Stimulated activated CD4-positive, alpha-beta T cell treated with anti-CD3 and anti-CD28 coated beads, Interleukin-12 subunit alpha, Interleukin-12 subunit beta, amount 100 ng/mL, for 24 hours (primary cell): ENCODE measurements at places on chromosomes 3 and 15.

- no peak for DNase-seq
These were observed 111.8 kb downstream of the GABRB3 start for GRCh38 chr15:26661107-26661506.

GRCh38 chr3:177249203-177249602, 51.9 kb upstream of the TBL1XR1 start:
- no peak for DNase-seq

- DNase-seq: no peak
These were observed 34.6 kb upstream of the DPH6 start for GRCh38 chr15:35580606-35581005.

DNA sequence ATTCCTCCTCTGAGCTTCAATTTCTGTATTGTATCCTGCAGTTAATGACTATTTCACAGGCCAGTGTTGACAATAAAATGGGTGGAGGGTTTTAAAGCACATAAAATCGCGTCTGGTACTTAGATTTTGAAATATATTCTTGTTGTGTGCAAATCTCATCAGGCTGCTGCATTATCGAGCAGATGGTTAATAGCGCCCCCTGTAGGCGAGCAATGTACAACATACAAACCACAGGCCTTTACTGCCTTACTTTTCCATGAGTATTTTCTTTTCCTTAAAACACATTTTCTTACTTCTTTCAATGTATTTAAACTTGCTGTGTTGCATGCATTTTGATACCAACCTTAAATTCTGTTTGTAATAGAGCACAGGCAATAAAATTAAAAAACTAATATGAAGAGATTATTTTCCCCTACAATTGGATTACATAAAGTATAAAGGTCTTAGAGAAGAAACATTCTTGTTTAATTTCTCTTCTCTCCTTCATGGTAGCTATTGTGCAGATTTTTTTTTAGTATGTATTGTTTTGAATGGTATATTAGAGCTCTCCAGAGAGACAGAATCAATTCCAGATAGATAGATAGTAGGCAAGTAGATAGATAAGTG, 608.4 kb downstream of the CADM2 start:
- no peak for DNase-seq

DNA sequence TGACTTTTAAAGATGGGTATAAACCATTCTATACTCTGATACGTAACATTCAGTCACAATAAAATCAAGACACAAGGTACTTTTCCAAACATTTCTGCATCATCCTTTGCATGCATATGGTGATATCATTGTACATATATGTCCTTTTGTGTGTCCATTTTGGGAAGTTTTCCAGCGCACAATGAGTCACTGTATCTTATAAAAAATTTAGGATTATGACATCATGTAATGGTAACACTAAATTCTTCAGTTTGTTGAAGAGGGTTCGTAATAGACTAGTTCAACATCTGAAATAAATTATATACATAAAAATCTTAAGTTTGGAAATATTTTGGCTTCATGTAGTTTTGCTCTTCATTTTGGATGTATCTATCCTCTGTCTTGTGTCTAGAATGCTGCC, 480.9 kb downstream of the ROBO1 start:
- DNase-seq: no peak

DNA sequence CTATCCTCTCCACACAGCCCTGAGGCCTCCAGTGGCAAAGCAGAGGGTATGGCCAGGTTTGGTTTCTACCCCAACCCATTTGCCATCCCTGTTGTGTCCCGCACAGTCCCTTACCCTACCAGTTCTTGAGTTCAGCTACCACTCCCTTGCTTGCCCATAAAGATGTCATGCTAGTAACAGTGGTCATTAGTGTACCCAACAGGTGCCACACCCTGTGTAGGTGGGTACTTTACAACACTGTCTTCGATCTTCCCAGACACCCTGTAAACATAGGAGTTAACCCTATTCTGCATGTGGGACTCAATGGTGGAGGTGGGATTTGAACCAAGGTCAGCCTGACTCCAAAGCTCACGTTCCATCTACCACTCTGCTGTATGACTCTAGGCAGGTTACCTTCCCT, 23.2 kb downstream of the LINGO1 start:
- DNase-seq: no peak

GRCh38 chr3:50657407-50657806, 17.3 kb upstream of the DOCK3 start:
- DNase-seq: no peak

DNA sequence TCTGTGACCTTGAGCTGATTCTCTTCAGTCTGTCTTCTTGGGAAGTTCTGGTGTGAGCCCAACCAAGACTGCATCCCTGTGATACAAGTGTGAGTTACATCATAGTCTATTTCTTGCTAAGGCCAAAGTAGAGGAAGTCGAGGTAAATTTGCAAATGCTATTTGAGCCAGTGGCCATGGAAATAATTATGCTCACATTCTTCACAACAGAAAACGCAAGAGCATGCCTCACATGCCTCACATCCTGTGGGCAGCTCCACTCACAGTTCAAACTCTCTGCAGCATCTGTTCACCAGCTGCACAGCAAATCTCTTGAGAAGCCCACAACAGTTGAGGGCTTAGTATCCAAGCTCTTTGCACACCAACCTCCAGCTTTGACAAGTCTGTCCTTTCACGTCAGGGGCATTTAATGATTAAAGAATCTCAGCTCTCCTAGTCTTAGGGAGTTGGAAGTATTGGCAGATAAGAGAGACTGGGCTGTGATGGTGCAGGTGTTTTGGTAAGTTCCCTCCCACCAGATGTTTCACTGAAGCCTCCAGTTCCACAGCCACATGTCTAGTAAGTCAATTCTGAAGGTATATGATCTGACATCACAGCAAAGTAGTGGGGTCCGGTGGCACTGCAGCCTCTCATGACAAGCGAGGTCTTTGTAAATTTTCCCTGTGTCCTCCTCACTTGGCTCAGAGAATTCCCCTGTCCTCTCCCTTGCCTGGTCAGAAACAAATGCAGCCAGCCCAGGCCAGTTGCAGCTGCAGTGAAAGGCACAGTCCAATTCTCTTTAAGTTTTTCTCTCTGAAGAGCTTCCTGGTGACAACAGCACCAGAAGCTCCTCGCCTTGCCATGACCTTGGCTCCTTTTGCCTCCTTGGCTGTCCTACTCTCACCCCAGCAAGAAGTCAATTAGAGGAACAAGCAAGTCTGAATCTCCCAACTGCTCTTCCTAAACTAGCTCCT, 166.1 kb downstream of the SSR3 start:
- DNase-seq: no peak

GRCh38 chr3:42190701-42191442, 75.1 kb downstream of the CCK start:
- DNase-seq: peak; percentile 33

GRCh38 chr3:141402476-141403171, 34.3 kb downstream of the ZBTB38 start:
- DNase-seq: no peak

- DNase-seq: no peak
These were observed 36.2 kb downstream of the PPCDC start for GRCh38 chr15:75059607-75060006.

DNA sequence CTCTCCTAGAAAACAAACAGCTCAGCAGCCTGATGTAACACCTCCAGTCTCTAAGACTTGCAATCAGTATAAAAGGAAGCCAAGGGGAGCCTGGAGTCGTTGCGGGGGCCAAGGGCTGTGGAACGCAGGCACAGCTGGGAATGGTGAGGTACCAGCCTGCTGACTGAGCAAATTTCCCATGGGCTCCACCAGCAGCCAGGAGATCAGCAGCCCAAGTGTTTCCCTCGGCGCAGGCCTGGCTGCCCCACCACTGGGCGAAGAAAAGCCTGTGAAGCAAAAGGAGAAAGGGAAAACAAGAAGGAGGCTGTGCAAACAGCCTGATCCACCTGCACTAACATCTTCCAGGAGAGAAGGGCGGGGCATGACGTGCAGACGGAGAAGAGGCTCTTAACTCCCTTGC, 155.3 kb downstream of the SHQ1 start:
- DNase-seq: no peak

DNA sequence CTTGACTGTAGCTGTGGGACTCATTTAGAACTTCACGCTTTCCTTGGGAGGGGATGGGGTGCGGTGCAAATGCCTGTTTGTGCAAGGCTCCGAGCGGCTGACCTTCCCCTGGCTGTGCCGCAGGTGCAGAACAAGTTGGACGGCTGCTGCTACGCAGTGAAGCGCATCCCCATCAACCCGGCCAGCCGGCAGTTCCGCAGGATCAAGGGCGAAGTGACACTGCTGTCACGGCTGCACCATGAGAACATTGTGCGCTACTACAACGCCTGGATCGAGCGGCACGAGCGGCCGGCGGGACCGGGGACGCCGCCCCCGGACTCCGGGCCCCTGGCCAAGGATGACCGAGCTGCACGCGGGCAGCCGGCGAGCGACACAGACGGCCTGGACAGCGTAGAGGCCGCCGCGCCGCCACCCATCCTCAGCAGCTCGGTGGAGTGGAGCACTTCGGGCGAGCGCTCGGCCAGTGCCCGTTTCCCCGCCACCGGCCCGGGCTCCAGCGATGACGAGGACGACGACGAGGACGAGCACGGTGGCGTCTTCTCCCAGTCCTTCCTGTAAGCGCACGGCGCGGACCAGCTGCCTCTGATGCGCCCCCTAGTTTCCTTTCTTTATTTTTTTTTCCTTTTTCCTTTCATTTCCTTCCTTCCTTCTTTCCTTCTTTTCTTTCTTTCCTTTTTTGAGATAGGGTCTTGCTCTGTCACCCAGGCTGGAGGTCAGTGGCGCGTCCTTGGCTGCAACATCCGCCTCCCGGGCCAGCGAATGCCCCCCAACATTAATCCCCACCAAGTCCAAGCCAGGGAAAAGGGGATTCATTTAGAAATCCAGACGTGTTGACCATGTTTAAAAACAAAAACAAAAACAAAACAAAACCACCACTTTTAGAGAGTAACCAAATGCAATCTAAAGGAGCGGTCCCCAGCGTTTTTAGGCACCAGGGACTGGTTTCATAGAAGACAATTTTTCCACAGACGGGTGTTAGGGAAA, 42.7 kb downstream of the EIF2AK4 start:
- no peak for DNase-seq

DNA sequence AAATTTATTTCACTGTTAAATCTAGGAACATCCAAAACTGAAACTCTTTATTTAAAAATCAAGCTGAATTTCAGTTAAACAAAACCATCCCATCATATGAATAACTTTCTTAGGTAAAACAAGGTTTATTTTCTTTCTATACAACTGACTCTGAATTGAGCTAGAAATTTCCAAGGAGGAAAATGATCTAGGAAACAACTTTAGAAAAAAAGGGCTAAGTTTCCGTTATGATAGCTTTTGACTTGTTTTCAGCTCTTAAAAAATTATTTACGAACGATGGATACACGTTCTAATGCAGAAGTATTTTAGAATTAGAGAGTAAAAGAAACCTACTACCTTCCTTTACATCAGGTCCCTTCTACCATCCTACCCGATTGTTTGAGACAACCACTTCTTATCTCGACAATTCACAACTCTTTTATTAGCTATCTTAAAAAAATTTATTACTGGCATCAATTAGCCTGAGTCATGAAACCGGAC, 1.8 kb upstream of the IGF1R start:
- no peak for DNase-seq

- DNase-seq: no peak
These were observed 27.9 kb downstream of the CYP8B1 start for GRCh38 chr3:42847731-42848130.

DNA sequence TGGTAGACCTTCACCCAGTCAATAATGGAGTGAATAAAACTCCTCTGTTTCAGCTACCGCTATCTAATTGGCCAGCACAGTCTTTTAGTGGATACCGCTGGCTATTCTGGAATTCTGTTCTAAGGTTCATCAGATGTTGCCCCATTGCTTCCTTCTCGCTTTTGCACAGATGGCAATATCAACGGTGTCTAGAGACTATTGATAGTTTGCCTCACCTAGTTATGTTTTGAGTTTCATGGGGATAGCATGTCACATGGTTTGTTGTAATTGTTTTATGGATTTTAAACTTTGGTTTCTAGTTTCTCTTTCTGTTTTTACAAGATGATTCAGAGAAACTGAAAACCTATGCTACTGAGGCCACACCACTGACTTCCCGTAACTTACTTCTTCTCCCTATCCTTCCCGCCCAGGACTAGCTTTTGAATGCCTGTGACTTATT, 2.0 kb downstream of the XRN1 start:
- DNase-seq: peak; percentile 20

DNA sequence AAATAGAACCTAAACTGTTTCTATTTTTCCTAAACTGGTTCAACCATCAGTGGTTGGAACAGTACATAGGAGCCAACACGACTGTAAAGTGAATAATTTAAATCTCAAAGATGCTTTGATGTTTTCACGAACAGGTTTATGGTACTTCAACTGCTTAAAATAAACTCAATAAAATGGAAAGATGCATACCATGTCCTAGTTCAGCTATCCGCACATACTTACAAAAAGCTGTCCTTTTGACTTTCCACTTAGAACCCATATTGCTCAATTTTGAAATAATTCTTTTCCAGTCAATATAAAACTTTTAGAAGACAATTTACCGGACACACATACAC, 902 bp downstream of the CMTM6 start:
- DNase-seq: no peak

- no peak for DNase-seq
These were observed 19.2 kb downstream of the KLF13 start for GRCh38 chr15:31345606-31346366.
